Body of pancreas (tissue), 4 donors: ENCODE measurements at places on chromosomes 4 and X. TPM values are rescaled to one million over a fixed set of nuclear protein-coding genes. Genes with fewer than 3 reads are reported as not detected.

The STBD1 gene
- total RNA-seq = 6.2 TPM

DNA sequence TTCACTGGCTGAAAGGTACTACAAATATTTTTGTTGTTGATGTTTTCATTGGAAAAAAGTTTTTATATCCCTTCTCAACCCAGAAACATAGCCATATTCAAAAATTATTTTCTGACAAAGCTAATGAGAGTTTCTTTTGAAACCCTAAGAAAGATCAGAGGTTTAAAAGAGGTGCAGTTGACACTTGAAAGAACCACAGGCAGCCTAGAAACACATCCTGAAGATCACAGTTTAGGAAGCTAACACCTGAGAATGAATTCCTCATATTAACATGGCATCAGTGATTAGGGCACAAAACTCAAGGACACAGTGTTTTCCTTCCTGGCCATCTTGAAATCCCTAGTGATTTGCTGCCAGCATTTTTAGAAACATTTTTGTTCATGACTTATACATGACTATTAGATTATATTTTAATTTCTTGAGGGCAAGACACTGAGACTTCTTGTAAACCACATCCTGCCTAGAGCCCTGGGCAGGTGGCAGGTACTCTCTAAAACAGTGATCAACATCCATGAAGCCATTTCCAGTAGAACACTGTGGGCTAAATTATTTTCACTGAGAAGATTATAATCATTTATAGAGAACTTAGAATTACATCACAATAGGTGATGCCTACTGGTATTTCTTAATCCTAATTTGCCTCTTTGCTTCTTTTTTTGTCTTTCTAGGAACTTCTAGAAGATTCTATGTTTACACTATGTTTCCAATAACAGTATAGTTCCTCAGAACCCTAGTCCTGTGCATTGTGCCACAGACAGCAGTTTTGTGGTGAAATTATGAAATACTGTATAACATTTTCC, 80.0 kb downstream of the ARSJ start:
- DNase-seq = no peak
- H3K4me3 ChIP-seq = no peak overlapping the region
- peaks cover 16% of the 10 kb centered on the region for H3K4me1 ChIP-seq
- H3K27me3 ChIP-seq = no peaks in the 10 kb centered on the region
- H3K36me3 ChIP-seq = no peaks in the 10 kb centered on the region

GRCh38 chr4:159266981-159267868, 164.3 kb downstream of the RAPGEF2 start:
- H3K27me3 ChIP-seq = no peaks in the 10 kb centered on the region
- DNase-seq = no peak
- no peak overlapping the region for H3K27ac ChIP-seq
- no peak overlapping the region for H3K4me3 ChIP-seq
- H3K36me3 ChIP-seq = no peaks in the 10 kb centered on the region

The BEX4 gene
- total RNA-seq = 7.9 TPM

The GAGE1 gene
- not detected for total RNA-seq

- H3K4me1 ChIP-seq = peaks cover 10% of the 10 kb centered on the region
- no peak overlapping the region for H3K4me3 ChIP-seq
- H3K36me3 ChIP-seq = no peaks in the 10 kb centered on the region
These were observed 22.2 kb upstream of the PPP2R2C start for GRCh38 chr4:6494431-6495295.

GRCh38 chr4:185210102-185210981, 944 bp downstream of the SNX25 start:
- DNase-seq = peak; percentile 69
- peak overlapping the region; percentile 75 for H3K27ac ChIP-seq
- H3K4me1 ChIP-seq = peaks cover 12% of the 10 kb centered on the region
- no peaks in the 10 kb centered on the region for H3K27me3 ChIP-seq

DNA sequence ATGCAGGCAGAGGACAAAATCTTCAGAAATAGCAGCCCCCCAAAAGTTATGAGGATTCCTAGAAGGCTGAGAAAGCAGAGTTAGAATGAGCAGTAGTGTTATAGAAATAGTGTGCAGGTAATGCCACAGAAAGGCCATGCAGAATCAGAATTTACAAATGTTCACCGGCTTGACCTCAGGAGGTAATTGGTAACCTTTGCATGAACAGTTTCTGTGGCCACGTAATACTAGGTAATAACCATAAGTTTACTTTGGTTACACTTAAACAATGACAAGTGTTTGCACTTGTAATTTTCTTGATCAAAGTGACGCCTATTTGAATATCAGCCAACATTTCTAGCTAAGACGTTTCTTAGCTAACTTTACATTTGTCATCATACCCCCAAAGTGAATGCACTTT, 393.6 kb downstream of the GPAT3 start:
- H3K4me3 ChIP-seq = no peak overlapping the region
- H3K27ac ChIP-seq = no peak overlapping the region
- DNase-seq = no peak
- H3K4me1 ChIP-seq = no peaks in the 10 kb centered on the region

DNA sequence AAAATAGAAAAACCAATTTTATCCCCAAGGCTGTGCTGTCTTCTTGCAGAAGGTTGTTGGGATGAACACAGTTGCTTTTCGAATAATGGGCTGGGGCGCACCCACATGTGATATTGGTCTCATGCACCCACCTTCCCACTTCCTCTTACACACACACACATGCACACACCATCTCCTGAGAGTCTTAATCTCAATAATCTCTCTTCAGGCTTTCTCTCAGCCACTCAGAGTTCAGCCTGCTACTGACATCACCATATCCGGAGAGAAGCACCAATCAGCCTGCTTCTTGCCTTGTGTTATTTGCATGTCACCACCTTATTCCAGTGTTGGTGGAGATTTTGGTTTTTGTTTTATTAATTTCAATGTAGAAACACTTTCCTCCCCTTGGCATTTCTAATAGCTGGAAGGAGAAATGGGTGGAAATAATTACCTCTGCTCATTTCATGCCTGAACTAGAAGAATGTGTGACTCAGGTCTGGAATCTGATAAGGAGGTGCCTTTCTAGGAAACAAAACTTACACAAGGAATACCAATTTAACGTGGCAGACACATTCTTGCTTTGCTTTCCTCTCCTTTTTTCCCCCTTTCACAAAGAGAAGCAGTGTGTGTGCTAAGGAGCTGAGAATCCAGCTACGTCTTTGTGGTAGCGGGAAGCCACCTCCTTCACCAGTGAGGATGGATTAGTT, 400.2 kb downstream of the MID1IP1 start:
- no peaks in the 10 kb centered on the region for H3K36me3 ChIP-seq
- DNase-seq = no peak
- H3K27ac ChIP-seq = no peak overlapping the region
- H3K4me3 ChIP-seq = no peak overlapping the region

- no peak overlapping the region for H3K27ac ChIP-seq
- H3K4me3 ChIP-seq = no peak overlapping the region
- no peaks in the 10 kb centered on the region for H3K4me1 ChIP-seq
- no peak for DNase-seq
These were observed 63.8 kb downstream of the SLITRK2 start for GRCh38 chrX:145881175-145881995.

The C4orf17 gene
- not detected for total RNA-seq

DNA sequence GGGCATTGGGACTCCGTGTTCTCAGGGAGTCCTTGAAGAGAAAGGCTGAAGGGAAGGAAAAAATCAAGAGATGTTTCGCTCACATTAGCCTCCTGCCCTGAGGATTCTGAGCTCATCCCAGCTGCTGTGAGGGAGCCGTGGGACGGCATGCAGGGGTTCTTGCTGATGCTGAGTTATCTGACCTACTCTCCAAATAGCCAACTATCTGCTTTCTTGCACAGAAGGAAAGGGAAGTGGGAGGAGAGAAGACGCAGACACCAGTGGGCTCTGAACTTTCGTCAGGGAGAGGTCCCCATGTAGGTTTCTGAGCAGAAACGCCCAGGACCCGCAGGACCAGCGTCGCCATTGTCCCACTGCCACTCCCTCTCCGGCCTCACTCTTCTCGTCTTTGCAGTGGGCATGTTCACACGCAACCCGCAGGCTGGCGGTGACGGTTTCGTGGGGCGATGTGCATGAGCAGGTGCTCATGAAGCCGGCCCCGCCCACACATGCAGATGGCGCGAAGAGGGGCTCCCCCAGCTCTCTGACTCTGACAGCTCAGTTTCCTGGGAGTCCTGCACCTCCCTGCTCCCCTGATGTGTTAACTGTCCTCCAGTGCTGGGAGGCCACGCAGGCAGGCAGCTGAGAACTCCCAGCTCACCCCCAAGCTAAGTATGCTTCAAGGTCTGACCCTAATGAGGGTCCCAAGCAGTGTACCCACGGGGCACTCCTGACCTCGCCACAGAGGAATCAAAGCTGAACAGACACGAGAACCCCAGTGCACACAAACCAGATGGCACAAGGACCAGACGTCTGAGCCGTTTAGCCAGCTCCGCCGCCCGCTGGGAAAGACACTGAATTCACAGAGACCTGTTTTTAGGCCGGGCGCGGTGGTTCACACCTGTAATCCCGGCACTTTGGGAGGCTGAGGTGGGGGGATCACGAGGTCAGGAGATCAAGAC, 13.6 kb upstream of the ABLIM2 start:
- H3K36me3 ChIP-seq = no peaks in the 10 kb centered on the region
- no peak for DNase-seq
- no peaks in the 10 kb centered on the region for H3K27me3 ChIP-seq
- no peak overlapping the region for H3K4me3 ChIP-seq
- H3K27ac ChIP-seq = no peak overlapping the region

DNA sequence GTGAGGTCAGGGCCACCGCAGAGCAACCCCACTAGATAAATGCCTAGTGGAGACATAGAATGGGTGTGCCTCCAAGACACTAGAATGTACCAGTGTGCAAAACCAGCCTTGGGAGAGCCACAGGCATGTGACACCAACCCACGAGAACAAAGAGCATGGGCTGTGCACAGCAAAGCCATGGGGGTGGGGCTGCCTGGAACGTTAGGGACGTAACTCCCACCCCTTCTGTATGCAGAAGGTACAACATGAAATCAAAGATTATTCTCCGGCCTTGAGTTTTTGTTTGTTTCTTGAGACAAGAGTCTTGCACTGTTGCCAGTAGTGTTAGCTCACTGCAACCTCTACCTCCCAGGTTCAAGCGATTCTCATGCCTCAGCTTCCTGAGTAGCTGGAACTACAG, 99.5 kb downstream of the MID1IP1 start:
- H3K4me3 ChIP-seq = no peak overlapping the region
- H3K4me1 ChIP-seq = peaks cover 9% of the 10 kb centered on the region
- H3K36me3 ChIP-seq = no peaks in the 10 kb centered on the region
- no peak overlapping the region for H3K27ac ChIP-seq

DNA sequence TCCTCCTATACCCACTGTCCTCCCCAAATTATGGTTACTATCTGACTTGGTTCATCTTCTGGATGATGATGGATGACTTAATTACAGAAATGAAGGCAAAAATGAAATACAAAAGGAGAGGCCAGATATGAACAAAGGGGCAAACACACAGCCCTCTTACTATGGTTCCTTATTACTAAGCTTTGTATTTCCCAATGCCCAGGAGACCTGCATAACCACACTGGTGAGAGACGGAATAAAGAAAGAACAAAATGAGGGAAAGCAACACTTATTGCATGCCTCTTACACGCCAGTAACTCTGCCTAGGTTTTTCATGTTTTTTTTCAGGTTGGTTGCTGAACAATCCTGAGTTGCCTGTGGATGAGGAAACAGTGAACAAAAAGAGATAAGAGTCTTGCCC, 120.5 kb downstream of the SLC10A7 start:
- H3K36me3 ChIP-seq = no peaks in the 10 kb centered on the region
- H3K4me1 ChIP-seq = no peaks in the 10 kb centered on the region
- no peak overlapping the region for H3K27ac ChIP-seq
- no peak overlapping the region for H3K4me3 ChIP-seq
- DNase-seq = no peak
- no peaks in the 10 kb centered on the region for H3K27me3 ChIP-seq

DNA sequence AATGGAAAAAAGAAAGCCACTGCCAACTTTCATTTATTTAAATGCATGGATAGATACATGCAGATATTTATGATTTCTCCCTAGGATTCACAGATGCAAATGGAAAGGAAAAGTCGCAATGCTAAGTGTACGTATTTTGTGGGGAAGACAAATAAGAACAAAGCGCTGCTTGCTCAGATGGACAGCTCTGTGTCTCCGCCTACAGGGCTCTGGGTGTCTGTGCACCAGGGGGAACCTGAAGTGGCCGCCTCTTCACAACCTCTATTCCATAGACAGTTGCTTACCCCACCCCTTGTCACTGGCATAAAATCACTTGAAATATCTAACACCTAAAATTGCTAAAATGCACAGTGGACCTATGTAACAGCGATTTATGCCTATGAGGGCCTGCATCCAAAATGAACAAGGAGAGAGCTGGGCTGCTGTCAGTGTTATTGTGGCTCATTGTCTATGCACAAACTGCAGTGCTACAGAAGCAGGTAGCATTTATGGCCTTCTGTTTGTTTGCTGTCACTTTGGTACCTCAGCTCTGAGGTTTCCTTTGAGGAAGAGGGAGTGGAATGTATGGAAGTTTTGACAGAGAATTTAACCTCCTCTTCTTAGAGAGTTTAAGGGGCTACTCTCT, 58.6 kb upstream of the PAGE1 start:
- peak; percentile 44 for DNase-seq
- no peaks in the 10 kb centered on the region for H3K4me1 ChIP-seq

GRCh38 chr4:3681191-3681590, 85.0 kb upstream of the ADRA2C start:
- H3K4me3 ChIP-seq = no peak overlapping the region
- H3K36me3 ChIP-seq = no peaks in the 10 kb centered on the region
- no peaks in the 10 kb centered on the region for H3K4me1 ChIP-seq
- no peaks in the 10 kb centered on the region for H3K27me3 ChIP-seq
- no peak overlapping the region for H3K27ac ChIP-seq

The TLR1 gene
- total RNA-seq = 20.8 TPM

DNA sequence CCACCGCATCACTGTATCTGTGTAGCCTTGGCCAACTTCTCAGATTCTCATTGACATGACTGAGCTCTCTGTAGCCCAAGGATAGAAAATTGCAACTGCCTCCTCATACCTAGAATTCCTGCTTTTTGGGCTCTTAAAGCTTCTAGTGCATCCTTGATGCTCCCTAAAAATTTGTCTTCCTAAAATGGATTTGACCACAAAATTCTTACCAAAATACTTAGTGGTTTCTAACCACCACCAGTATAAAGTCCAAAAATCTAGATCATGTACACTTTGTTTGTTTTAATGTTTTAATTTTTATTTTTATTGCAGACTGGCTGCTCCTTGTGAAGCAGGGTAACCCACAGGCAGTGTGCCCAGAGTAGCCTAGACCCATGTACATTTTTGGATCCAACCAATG, 75.5 kb downstream of the TBC1D9 start:
- H3K4me1 ChIP-seq = no peaks in the 10 kb centered on the region
- no peaks in the 10 kb centered on the region for H3K27me3 ChIP-seq
- no peak for DNase-seq
- no peak overlapping the region for H3K4me3 ChIP-seq
- no peaks in the 10 kb centered on the region for H3K36me3 ChIP-seq

The MAGEE2 gene
- total RNA-seq = not detected

DNA sequence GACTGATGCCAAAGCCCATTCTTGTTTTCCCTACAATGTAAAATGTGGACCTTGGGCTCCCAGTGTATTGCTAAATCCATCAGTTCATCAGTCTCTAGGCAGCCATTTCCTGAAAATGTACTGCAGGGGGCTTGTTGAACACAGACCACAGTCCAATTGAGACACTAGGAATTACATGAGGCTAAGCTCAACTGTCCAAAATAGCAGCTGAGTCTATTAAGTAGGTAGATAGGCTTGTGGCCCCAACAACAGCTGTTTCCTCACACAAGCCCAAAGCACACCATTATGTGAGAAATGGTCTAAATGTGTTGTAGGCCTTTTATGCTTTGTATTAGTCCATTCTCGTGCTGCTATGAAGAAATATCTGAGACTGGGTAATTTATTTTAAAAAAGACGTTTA, 60.0 kb upstream of the PAK3 start:
- H3K27me3 ChIP-seq = no peaks in the 10 kb centered on the region
- no peaks in the 10 kb centered on the region for H3K4me1 ChIP-seq
- no peak overlapping the region for H3K27ac ChIP-seq
- H3K4me3 ChIP-seq = no peak overlapping the region

The ZCCHC12 gene
- total RNA-seq = not detected

The FHDC1 gene
- total RNA-seq = 0.99 TPM

The OPRPN gene
- not detected for total RNA-seq
